ENCODE measurements at places on chromosomes 4 and X. TPM values are rescaled to one million over a fixed set of nuclear protein-coding genes. Genes with fewer than 3 reads are reported as not detected.

DNA sequence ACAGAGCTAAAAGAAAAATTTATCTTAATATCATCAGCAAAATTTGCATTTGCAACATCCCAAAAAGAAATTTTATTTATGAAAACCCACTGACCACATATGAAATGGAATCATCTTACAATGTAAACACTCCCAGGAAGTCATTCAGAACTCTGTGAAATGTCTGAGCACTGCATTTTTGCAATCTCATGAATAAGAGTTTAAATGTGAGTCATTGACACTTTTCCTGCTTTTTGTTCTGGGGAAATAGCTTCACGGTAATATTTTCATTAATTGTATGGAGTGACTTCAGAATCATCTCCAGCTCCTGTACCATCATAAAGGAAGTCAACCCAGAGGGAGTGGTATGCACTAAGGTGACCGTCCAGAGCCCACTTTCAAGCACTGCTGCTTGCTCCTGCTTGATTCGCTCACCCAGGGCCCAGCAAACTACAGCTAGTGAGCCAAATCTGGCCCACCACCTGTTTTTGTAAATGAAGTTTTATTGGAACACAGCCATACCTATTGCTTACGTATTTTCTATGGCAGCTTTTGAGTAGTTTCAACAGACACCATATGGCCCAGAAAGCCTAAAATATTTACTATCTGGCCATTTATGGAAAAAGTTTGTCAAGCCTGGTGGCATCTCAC is 17.2 kb downstream of the EDNRA start:
- no peak for DNase-seq
- no peak overlapping the region for H3K4me3 ChIP-seq
- H3K27me3 ChIP-seq = no peaks in the 10 kb centered on the region
- no peaks in the 10 kb centered on the region for H3K4me1 ChIP-seq

- H3K27me3 ChIP-seq = no peaks in the 10 kb centered on the region
- H3K36me3 ChIP-seq = no peaks in the 10 kb centered on the region
- no peak overlapping the region for H3K27ac ChIP-seq
- no peaks in the 10 kb centered on the region for H3K4me1 ChIP-seq
- no peak for DNase-seq
Observed at GRCh38 chr4:13284932-13285331, 199.2 kb downstream of the RAB28 start.

DNA sequence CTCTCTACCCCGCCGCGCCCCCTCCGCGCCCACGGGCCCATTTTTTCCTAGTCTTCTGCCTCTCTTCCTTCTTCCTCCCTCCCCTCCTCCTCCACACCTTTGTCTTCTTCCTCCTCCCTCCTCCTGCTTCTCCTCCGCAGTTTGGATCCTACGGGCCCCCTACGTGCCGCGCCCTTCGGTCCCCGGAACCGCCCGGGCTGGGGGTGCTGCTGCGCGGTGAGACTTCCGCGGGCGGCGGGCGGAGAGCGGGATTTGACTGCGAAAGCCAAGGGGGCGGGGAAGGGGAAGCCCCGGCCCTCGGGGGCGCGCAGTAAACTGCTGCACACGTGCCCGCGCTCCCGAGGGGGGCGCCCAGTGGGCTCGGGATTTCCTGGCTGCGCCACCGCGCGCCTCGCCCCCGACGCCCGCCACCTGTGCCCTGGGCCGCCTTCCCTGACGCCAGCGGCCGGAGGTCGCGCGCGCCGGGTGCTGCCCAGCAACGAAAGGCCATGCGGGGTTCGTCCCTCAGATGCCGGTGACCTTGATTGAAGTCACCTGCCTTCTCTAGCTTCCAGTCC is 3.3 kb upstream of the NKX3-2 start:
- H3K27ac ChIP-seq = peak overlapping the region; percentile 72
- peak; percentile 25 for DNase-seq
- H3K4me3 ChIP-seq = peak overlapping the region; percentile 43
- peaks cover 36% of the 10 kb centered on the region for H3K4me1 ChIP-seq

DNA sequence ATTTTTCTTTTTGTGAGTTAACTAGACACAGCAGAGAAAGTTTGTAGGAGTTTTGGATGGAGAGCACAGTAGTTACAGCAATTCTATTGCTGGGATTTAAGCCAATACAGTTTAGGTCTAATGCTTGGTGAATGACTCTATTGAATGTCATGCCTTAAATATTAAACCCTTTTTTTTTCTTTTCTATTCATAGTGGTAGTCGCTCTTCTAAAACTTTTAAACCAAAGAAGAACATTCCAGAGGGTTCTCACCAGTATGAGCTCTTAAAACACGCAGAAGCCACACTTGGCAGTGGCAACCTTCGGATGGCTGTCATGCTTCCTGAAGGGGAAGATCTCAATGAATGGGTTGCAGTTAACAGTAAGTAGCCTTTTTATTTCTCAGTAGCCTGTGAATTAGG is 34.8 kb upstream of the DCK start:
- no peaks in the 10 kb centered on the region for H3K4me1 ChIP-seq
- no peaks in the 10 kb centered on the region for H3K27me3 ChIP-seq
- DNase-seq = no peak
- no peaks in the 10 kb centered on the region for H3K36me3 ChIP-seq
- H3K27ac ChIP-seq = no peak overlapping the region
- H3K4me3 ChIP-seq = no peak overlapping the region

- no peaks in the 10 kb centered on the region for H3K27me3 ChIP-seq
- H3K4me3 ChIP-seq = no peak overlapping the region
- H3K4me1 ChIP-seq = no peaks in the 10 kb centered on the region
- H3K27ac ChIP-seq = no peak overlapping the region
Observed at GRCh38 chrX:9656277-9656676, 109.4 kb downstream of the GPR143 start.

DNA sequence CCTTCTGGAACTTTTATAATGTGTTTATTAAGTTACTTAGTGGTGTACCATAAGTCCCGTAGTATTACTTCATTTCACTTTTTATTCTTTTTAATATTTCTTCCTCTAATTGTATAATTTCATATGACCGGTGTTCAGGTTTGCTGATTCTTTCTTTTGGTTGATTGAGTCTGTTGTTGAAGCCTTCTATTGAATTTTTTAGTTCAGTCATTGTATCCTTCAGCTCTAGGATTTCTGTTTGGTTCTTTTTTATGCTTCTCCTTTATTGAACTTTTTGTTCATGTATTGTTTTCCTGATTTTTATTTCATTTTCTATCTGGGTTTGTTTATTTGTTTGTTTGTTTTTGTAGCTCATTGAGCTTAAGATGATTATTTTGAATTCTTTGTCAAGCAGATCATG is 8.8 kb downstream of the CEP44 start:
- H3K36me3 ChIP-seq = peaks cover 13% of the 10 kb centered on the region
- no peak overlapping the region for H3K4me3 ChIP-seq
- no peaks in the 10 kb centered on the region for H3K27me3 ChIP-seq
- no peak overlapping the region for H3K27ac ChIP-seq
- DNase-seq = no peak
- no peaks in the 10 kb centered on the region for H3K4me1 ChIP-seq

- H3K4me1 ChIP-seq = no peaks in the 10 kb centered on the region
- no peak overlapping the region for H3K4me3 ChIP-seq
- no peak for DNase-seq
- no peaks in the 10 kb centered on the region for H3K36me3 ChIP-seq
- no peak overlapping the region for H3K27ac ChIP-seq
Observed at GRCh38 chr4:141238186-141238585, 17.5 kb downstream of the ZNF330 start.

DNA sequence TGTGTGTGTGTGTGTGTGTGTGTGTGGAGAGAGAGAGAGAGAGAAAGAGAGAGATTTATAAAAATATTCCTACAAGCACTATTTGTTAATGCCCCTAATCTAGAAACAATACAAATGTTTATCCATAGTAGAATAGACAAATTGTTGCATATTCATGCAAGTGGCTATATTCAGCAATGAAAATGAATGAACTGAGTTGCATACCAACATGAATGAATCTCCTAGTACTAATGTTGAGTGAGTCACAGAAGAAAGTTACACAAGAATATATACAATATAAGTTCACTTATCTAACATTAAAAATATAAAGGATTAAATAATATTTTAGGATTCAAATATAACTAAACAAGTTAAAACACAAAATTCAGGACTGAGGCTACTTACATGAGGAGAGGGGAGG is 456.8 kb upstream of the AMOT start:
- no peaks in the 10 kb centered on the region for H3K4me1 ChIP-seq
- no peak overlapping the region for H3K4me3 ChIP-seq
- H3K27me3 ChIP-seq = no peaks in the 10 kb centered on the region
- no peak overlapping the region for H3K27ac ChIP-seq
- no peaks in the 10 kb centered on the region for H3K36me3 ChIP-seq
- no peak for DNase-seq

DNA sequence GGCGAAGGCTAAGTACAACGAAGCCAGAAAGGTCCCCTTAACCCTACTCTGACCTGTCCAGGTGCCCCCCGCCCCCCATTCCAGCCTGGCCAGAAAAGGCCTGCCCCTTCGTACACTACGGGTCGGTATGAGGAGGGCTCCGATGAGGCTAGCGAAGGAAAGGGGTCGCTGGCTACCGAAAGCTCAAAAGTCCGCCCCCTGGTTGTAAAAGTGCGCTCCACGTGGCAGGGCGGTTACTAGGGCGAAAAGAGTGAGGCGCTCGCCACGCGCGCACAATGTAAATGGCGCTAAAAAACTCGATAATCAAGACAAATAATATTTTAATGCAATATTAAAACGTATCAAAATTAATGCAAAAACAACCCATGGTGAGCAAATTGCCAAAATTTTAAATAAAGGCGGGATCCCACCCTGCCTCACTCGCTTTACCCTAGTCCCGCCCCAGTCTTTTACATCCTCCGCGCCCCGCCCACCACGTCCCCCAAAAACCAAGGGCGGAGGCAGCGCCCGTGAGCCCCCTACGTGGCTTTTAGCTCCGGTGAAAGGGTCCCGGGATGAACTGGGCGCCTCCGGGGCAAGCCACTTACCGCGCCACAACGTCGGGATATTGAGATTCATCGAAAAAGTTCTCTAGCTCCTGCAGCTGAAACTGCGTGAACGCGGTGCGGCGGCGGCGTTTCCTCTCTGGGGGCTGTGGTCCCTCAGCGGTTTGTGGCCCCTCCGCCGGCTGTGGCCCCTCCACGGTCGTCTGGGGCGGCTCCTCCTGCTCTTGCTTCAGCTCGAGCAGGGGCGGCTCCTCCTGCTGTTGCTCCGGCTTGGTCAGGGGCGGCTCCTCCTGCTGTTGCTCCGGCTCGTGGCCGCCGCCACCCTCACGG is 929 bp downstream of the ESX1 start:
- peaks cover 36% of the 10 kb centered on the region for H3K27me3 ChIP-seq
- H3K4me3 ChIP-seq = no peak overlapping the region
- H3K27ac ChIP-seq = no peak overlapping the region
- DNase-seq = no peak
- no peaks in the 10 kb centered on the region for H3K36me3 ChIP-seq

DNA sequence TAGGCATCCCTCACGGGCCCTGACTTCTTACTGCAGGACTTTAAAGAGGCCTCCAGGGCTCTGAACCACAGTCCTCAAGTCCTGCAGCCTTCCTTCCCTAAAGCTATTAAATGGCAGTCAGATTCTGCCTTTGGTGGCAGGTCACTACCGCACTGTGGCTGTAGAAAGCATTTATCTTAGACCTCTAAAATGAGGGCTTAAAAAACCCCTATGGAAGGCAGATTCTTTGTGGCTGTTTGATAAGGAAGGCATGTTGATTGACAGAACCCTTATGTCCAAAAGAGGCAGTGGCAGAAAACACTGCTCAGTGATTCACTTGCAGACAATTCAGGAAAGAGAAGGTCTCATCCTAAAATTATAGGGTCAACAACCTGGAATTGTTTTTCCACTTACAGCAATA is 79.2 kb downstream of the FBXL5 start:
- H3K4me3 ChIP-seq = no peak overlapping the region
- no peaks in the 10 kb centered on the region for H3K27me3 ChIP-seq
- H3K36me3 ChIP-seq = no peaks in the 10 kb centered on the region
- no peak overlapping the region for H3K27ac ChIP-seq
- DNase-seq = no peak

- H3K4me1 ChIP-seq = no peaks in the 10 kb centered on the region
- H3K27me3 ChIP-seq = peaks cover 7% of the 10 kb centered on the region
- no peak overlapping the region for H3K4me3 ChIP-seq
- no peak for DNase-seq
- H3K27ac ChIP-seq = peak overlapping the region; percentile 47
Observed at GRCh38 chrX:153495362-153495751, 577 bp downstream of the BGN start.

DNA sequence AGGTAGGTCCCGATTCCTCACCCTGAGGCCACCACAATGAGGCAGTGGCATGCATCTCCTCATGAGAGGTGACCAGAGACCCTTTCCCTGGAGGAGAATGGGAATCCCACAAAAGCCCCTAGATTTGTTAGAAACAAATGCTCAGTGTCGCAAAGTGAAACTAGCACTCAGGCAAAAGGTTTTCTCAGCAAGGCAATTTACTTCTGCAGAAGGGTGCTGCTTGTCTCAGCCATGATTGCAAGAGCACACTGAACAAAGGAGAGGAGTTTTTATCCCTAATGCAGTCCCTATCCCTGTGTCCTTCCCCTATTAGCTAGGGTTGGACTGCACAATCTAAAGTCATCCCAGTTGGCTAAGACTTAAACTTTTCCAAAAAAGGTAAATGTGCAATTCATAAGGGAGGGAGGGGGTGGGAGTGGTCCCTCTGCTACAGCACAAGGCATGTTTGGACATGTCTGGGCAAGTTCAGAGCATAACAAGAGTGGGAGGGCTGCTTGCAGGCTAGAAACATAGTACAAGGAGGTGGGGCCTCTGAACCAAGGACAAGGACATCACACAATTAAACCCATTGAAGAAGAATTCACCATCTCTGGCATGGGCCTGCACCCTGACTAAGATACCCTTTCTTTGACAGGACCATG is 185.3 kb downstream of the CCNG2 start:
- H3K4me3 ChIP-seq = no peak overlapping the region
- no peak for DNase-seq
- no peaks in the 10 kb centered on the region for H3K27me3 ChIP-seq
- H3K36me3 ChIP-seq = no peaks in the 10 kb centered on the region

DNA sequence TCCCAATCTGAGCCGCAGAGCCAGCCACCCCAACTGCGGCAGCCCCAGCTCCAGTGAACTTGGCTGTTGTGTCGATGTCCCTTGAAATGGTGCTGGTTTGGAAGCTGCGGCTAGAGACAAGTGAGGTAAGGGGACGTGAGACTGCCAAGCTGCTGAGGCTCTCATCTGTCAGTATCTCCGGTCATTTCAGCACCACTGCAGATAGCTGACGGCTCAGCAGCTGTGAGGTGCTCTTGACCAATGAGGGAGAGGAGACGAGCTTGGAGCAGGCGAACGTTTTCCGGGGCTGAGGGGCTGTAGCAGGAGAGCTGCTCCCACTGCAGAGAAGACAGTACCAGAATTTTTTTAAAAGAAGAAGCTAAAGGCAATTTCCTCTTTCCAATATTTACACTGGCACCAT is 175.5 kb upstream of the CASK start:
- no peaks in the 10 kb centered on the region for H3K4me1 ChIP-seq
- no peaks in the 10 kb centered on the region for H3K27me3 ChIP-seq

DNA sequence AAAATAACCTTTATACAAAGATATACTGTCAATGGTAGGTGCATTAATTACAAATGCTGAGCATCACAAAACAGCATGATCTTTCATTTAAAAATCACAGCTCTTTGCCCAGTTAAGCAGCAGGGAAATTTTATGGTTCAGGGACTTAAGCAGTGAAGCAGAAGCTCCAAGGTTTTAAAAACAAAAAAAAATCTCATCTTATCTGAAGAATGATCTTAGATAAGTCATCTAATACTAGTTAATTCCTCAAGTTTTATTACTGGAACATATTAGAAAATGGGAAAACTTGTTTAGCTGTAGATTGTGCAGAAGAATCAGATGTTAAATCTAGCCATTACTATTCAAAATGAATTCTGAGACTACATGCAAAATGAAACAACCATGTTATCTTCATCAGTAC is 289.9 kb downstream of the GASK1B start:
- H3K27ac ChIP-seq = no peak overlapping the region
- no peaks in the 10 kb centered on the region for H3K4me1 ChIP-seq

Gene VCX3B
- not detected for total RNA-seq

Gene INTS6L
- 195 TPM for total RNA-seq

Gene ZNF595
- 7.2 TPM for total RNA-seq

Gene FABP2
- total RNA-seq = 11.2 TPM

Gene PDK3
- total RNA-seq = 22.7 TPM

Gene SSX4
- total RNA-seq = not detected
